ENCODE measurements at places on chromosomes 7 and 10.
A peak's percentile ranks its signal among the peaks of the same experiment; 100 is the strongest.

DNA sequence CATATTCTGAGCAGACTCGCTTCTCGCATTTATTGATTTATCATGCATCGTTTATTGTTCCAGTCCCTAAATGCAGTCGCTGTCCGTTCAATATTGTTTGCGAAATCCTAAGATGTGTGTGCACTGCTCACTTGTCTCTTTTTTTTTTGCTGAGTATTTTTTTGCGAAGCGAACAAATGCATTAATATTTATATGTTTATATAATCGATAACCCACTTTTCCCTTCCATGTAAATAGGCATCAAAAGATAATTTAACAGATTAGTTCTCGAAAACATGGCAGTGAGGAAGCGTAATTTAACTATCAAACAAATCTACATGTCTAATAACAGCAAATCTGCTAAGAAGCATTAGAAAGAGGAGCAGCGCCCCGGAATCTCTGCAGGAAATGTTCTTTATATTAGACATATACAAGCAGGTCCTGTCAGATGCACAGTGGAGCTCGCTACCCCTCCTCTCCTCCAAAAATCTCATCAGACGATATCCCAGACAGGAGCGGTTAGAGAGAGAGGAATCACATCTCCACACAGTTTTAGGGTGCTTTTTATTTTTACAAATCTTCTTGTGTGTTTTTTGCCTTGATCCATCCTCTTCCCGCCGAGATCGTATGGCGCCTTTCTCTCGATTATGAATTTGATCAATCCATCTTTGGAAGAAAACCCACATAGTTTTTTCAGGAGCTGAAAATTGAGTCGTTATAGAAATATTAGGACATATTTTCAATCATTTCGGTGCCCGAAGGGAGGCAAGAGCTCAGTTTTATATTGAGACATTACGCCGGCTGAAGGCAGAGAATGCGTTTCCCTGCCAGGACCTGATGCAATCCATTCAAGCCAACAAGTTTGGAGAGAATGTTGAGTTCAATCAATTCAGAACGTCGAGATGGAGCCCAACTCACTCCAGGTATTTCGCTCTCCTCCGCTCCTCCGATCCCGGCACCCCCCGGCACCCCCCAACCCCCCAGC lies at the start of gene ARID5B:
Gene ARID5B (plus strand): TSS at position 871 of the 964 bp plus-strand sequence. CDS start 11 bp downstream, at position 882.
- peak; percentile 35 for DNase-seq

DNA sequence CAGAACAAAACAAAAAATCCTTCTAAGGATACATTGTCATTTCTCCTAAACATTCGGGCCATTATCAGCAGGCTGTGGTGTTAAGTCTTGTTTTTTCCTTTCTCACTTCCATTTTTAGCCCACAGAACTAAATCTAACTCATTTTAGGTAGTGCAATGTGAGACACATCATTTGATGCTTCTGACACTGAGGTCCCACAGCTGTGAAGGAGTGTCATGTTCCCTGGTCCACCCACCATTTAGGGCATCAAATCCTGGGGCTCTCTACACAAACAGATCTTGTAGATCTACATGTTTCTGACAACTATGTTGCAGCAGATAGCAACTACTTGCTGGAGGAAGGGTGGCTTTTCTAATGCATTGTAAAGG lies 232.5 kb upstream of the IGFBP3 start:
- DNase-seq, result no peak

- DNase-seq, result no peak
These were observed 58.6 kb downstream of the TPK1 start for GRCh38 chr7:144777005-144777839.

DNA sequence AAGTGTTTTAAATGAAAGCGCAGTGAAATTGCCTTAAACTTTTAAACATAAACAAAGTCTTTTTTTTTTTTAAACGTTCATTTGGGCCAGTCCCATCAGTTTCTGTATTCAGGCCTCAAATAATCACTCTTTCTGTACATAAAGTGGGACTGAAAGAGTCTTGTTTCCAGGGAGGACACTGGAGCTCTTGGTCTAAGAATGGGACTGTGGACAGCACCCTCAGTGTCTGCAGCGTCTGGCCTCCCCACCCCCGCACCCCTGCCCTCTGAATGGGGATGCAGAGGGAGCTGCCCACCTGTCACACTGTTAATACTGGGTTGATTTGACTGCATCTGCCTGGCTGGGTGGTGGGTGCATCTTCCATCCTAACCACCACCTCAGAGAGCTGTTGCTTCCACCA lies 5.2 kb downstream of the ZNF365 start:
- DNase-seq, result no peak

DNA sequence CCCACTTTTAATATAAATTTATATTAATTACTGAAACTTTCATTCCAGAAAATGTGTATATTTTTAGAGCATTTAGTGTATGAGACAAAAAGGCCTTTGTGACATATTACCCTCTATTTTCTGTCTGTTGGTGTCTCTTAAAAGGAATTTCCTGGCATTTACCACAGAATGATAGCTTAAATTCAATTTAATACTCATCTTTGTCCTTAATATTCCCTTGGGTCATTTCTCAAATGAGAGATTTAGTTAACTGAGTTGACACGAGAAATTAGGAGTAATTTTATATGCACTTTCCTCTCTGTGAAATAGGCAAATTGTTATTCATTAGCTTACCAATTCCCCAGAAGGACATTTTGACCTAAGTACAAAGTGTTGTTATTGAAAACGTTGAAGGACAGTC lies 101.7 kb upstream of the CTTNBP2 start:
- no peak for DNase-seq

DNA sequence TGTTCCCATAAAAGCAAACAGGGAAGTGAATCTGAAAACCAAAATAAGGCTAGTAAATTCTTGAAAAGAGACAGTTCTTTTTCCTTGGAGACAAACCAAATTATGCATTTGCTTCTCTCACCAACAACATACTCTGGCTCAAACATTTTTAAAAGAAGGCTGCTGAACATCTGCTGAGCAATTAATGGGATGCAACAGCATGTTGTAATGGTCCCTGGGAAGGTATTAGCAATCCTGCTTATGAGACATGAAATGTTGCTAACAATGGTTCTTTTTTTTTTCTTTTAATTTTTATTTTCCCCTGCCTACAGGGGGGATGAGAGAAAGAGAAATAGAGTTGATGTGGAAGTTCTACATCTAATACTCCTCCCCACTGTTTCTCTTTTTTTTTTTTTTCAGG lies 572.1 kb downstream of the SORCS1 start:
- no peak for DNase-seq
